Right kidney (tissue), 9 donors: ENCODE measurements at places on chromosomes 3 and 15.

DNA sequence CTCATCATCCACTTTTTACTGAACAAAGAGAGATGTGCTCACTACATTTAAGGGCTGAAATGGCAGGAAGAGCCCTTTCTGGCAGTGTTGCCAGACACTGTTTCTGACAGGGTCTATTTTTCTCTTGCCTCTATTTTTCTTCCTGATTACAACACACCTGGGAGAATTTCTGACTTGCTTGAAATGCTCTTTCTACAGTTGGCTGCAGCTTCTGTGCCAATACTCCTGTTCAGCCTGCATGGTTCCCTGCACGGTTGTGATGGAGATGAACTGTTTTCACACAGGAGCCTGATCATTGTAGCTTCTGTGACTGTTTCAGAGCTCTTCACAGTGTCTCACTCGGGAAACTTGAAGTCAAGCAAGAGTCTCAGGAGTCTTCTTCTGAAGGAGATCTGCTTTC is 83.0 kb upstream of the DLG1 start:
- DNase-seq, result no peak

DNA sequence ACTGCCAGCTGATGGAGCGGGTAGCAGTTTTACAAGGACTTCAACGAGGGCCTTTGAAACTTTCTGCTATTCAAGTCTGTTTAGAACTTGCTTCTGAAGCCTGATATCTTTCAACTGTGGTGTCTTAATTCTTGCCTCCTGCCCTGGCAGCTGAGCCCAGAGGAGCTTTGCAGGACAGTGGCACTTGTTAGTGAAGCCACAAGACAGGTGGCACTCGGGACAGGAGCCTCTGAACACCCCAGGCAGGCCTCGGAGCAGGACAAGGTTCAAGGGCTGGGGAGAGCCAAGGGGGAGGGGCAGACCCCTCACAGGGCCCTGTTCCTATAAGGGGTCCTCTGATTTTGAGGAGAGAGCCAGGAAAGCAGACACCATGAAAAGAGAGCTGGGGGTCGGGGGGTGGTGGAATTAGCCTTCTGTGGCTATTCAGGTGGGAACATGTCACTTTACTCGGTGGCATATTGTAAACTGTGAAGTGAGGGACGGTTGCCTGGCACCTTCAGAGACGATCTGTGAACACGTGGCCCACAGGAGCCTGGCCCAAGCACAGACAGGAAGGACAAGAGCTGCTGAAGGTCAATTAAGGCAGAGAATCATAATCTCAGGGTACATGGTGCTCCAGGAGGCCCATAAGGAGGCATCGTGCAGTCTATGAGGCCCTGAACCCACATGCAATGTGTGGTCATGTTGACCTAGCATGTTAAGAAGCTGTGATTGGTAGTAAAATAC is 30.1 kb upstream of the KY start:
- DNase-seq, result no peak

- no peak for DNase-seq
These were observed 163.3 kb downstream of the MEX3B start for GRCh38 chr15:81882504-81882903.

DNA sequence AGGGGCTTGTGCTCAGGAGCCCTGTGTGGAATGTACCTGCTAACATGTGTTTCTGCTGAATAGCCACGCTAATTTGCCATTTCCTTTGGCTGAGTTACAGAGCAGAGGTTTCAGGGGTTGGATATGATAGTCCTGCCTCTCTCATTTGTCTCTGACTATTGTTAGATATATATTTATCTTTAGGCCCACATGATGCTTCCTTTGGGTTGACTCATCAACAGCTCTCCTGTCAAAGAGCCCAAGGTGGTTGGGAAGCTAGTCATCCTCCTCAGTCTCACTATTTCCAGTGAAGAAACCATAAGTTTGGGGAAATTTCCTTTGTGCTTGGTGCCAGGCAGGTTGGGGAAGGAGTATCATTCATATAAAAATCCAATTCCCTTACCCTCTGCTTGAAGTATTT is 1194.6 kb downstream of the ZPLD1 start:
- DNase-seq, result no peak

GRCh38 chr15:83046558-83047127 is 20.4 kb downstream of the BTBD1 start:
- DNase-seq, result no peak

- peak; percentile 67 for DNase-seq
These were observed 27.0 kb upstream of the POLG start for GRCh38 chr15:89361451-89362202.

GRCh38 chr3:36827133-36827532 is 62.8 kb upstream of the DCLK3 start:
- no peak for DNase-seq
